Tibial nerve (tissue), 4 donors: ENCODE measurements at places on chromosomes 2 and 18.

- DNase-seq: no peak
These were observed 2.7 kb downstream of the MIB1 start for GRCh38 chr18:21743166-21743832.

GRCh38 chr2:25983735-25984134, 1.4 kb upstream of the KIF3C start:
- DNase-seq: no peak

- no peak for DNase-seq
These were observed 144.2 kb upstream of the OTOS start for GRCh38 chr2:240284503-240285259.

DNA sequence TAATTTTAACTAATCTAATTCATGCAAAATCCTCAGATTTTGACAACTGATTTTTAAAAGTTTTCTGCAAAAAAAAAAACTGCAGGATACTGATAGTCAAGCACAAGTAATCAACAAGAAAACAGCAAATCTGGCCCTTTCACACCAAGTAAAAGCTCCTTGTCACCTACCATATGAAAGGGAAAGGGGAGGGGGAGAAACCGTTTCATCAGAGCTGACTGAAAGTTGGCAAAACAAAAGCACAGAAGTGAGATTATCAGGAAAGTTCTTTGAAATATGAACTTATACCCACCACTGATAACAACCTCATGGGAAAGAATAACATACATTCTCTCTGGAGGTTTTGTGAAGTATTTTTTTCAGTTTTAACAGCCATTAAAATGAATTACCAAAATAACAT, 38.7 kb downstream of the ZNF521 start:
- no peak for DNase-seq

DNA sequence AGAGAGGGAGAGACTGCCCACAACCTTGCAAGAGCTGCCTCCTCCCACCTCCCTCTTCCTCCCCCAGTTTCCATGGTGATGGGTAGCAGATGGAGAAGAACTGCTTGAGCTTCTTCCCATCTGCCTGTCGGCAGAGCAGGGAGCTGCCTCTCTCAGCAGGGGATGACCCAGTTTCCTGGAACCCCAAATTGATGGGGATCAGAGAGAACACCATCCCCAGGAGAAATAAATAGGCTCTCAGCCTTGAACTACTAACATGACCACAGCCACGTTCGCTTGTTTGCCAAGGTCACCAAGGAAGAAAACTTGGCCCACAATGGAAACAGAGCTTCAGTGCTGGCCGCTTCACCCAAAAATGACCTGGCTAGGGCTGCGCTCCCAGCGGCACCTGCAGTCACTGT, 82.2 kb downstream of the ADD2 start:
- no peak for DNase-seq

DNA sequence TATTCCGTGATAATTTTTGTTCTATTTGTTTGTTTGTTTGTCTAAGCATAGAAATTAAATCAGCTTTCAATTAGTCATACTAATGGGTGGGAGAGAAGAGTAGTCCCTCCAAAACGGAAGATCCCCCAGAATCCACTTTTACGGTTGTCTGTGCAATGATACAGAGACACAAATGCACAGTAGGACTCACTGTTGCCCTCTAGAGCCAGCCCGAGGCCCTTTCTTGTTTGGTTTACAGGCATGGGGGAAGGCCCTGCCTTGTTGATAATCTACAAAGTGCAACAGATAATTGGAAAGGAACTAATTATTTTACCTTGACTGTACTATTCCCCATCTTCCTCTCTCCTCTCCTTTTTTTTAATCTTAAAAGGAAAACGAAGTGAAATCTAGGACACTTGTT, 121.1 kb downstream of the ACOXL start:
- no peak for DNase-seq

DNA sequence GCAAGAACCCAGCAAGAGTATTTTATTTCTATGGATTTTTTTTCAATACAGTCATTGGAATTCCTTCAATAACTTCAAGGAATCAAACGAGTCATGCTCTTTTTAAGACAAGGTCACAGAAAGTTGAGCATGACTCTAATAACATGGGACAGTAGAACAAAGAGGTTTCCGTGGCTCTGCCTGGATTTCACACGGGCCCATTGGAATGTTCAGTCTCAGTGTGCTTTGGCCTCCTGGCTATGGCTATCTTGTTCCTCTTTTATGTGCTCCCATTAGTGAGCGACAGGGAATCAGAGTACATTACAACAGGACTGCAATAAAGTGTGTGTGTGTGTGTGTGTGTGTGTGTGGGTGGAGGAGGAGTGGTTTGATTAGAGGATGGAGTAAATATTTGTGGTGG, 312.4 kb downstream of the DCC start:
- no peak for DNase-seq

DNA sequence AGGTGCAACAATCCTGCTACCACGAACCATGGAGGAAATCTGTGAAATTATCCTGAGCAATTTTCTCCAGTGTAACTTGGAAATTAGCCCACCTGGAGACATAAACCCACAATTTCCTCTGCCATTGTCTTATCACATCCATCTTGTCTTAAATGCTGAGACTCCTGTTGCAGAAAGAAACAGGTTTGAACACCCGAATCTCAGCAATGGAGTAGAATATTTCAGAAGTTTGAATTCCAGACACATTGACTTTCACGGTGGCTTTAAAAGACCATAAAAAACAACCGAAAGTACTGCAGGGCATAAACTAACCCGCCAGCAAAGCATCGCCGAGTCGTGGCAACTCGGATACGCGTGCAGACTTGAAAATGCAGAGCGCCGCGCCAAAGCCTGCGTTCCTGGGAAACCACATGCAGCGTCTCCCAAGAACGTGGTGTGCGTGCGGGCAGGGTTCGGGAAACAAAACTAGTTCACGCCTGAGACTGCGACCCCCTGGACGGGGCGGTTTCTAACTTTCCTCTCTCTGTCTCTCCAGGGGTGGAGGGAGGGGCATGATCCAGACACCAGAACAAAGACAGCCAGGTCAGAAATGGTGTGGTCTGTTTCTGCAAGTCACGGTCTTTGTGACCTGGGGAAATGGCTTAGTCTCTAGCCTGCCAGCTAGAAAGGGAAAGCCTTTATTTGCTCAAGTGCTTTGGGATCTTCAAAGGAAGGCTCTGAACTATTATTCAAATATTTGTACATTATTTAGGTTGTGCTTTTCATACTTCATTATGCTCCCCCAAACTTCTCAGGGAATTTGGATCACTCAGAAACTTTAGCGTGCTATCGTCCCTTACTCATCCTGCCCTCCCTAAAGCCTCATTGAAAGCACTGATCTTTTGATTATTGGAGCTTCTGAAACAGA, 26.9 kb upstream of the KCTD1 start:
- DNase-seq: no peak

GRCh38 chr2:216017365-216017764, 4.0 kb upstream of the MREG start:
- DNase-seq: no peak

DNA sequence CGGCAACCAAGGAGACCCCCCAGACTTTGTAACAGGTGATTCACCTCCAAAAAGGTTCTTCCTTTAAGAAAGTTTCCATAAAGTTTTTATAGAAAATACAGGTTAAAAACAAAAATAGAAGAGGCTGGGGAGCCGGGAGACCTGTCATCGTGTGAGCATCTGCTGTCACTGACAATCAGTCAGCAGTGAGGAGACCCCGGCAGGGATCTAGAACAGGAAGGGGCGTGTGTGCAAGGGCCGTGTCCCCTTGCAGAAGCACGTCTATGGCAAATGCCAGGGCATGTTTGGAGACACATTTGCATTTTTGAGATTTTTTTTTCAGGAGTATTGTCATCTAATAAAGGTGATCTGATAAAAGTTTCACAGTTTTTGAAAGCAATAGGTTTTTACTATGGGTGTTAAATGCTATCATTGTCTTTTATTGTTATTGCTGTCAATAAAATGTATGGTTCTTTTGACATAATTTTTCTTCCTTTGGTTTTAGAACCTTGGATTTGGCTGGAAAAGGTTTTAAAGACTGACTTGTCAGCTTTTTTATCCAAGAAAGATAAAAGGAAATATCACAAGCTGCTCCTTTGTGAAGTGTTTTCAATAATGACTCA, 52.1 kb downstream of the MTCL1 start:
- DNase-seq: no peak

DNA sequence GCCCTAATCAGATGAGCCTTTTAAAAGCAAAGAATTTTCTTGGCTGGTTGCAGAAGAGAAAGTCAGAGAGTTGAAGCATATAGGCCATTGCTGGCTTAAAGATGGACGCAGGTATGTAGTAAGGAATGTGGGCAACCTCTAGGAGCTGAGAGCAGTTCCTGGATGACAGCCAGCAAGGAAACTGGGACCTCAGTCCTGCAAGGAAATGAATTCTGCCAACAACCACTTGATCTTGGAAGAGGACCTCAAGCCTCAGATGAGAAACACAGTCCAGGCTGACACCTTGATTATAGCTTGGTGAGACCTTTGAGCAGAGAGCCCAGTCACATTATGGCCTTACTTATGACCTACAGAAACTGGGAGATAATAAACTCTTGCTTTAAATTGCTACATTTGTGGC, 15.7 kb downstream of the PHOSPHO2 start:
- DNase-seq: no peak

DNA sequence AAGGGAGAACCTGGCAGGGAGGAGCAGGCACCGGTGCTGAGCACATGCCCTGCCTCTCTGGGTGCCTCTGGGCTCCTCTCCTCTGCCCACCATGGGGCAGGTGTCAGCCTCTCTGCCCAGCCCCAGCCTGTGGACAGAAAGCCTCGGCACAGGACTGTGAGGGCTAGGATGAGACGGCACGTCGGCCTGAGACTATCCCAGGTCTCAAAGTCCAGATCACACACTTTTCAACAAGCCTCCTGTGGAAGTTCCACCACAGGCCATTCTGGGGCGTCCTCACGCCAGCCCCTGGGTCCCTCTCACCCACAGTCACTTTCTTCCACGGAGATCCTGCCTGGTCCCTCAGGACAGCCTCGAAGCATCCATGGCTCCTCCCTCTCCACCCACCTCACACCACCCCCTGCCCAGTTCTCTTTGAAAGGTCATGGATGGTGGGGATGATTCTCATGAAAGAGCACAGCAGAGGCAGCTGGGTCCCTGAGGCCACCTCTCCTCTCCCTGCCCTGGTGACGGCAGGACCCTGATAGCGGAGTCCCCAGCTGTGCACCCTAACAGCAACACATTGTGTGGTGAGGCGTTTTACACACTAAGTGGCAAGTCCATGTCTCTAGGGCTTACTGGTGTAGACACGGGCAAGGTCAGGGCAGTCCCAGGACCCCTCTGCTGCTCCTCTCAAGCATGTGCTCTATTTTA, 569.4 kb upstream of the SALL3 start:
- no peak for DNase-seq

GRCh38 chr18:63878343-63878742, 9.2 kb upstream of the SERPINB2 start:
- DNase-seq: no peak

GRCh38 chr2:201785135-201785534, 4.4 kb upstream of the ALS2 start:
- no peak for DNase-seq

GRCh38 chr2:97660775-97661389, 3.0 kb downstream of the ACTR1B start:
- DNase-seq: no peak

DNA sequence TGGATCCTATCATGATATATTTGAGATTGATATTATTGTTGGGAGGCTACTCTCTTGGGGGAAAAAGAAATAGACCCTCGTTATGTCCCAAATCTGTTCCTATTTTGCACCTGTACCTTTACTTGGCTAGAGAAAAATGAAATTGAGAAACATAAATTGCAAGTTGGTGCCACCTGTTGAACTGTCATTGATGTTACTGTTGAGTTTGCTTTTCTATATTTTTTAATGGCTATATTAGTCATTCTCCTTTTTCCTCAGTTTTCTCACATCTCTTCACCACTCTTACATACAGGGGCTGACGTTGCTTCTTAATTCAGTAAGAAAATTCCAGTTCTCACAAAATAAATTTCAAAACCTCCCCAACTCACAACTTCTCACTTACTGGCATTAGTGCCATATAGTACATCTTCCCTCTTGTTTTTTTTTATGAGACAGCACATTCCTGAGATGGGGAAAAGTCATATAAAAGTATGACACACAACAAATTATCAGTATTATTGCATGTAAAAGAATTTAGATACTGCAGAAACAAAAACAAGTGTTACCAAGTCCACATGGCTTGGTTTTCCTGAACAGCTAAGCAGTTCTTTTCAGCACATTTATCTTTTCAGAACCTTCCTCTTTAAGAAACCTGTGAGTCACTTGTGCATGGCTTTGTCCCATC, 348.3 kb upstream of the DSEL start:
- no peak for DNase-seq

DNA sequence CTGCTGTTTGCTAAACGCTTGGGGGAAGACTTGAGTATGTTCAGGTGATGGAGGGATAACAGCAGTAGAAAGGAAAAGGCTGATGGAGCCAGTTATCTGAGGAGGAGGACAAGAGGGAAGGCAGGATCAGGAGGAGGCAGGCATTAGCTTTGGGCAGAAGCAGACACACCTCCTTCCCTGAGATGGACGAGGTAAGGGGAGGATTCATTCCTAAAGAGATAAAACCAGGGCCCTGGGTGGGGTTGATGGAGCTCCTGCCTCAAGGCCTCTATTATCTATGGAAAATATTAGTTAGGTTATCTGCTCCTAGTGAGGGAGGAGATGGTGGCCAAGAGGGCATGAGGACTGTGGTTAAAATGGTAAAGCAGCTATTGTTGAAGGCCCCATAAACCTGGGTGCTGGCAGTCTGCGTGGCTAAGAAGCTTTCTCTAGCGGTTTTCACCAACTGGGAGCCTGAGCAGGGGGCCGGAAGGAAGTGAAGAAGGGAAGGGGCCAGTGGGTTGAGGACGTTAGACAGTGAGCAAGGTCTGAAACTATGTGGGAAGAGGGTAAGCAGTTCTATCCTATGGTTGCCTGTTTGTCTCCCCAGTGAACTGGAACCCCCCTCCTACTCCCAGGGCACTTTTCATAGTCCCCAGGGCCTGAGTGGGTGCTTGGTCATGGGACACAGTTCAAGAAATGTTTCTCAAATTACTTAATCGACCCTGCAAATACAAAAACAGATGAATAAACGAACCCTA, 56.6 kb upstream of the HK2 start:
- no peak for DNase-seq

DNA sequence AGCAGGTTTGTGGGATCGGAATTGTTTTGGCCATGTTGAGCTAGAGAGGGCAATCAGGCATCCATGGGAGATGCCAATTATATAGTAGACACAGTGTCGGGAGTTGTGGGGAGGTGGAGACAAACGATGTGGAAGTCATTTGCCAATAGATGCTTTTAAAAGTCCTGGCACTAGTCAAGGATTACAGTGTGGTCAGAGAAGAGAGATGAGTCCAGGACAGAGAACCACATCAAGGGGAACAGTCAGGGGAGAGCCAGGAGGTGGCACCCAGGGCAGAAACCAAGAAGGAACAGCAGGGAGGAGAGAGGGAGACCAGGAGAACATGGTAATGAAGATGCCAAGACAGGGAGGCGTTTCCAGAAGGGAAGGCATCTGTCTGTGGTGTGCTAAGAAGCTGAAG, 81.2 kb downstream of the ARL4C start:
- no peak for DNase-seq
